ENCODE measurements at places on chromosomes 3 and 15.

DNA sequence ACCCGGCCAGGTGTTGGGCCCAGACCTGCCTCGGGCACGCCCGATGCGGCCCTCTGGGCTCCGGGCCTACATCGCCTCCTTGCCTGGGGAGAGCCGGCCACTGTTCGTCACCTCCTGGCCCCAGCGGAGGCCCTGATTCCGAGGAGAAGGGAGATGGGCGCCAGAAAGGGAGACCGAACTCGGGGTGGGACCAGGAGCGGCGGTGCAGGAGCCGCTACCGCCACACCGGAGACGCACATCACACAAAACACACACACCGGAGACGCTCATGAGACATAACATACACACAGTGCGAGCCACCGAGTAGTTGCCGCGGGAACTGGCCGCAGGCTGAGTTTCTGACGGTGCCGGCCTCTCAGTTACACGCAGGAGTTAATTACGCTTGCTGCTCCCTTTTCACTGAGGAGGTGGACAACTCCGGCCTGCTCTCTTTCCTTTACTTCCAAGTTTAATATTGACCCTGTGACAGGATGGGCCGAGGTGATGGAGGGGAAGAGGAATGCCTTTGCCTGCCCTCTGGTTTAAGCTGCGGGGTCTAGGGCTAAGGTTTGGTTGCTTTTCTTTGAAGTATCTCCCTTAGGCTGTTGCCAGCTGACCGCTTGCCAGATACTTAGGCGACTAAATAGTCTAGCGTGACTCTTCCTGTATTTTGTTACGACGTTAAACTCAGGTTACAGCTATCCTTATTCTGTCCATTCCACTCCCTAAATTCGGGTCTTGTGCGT, 570 bp downstream of the PCNP start:
- peak; percentile 72 for DNase-seq

DNA sequence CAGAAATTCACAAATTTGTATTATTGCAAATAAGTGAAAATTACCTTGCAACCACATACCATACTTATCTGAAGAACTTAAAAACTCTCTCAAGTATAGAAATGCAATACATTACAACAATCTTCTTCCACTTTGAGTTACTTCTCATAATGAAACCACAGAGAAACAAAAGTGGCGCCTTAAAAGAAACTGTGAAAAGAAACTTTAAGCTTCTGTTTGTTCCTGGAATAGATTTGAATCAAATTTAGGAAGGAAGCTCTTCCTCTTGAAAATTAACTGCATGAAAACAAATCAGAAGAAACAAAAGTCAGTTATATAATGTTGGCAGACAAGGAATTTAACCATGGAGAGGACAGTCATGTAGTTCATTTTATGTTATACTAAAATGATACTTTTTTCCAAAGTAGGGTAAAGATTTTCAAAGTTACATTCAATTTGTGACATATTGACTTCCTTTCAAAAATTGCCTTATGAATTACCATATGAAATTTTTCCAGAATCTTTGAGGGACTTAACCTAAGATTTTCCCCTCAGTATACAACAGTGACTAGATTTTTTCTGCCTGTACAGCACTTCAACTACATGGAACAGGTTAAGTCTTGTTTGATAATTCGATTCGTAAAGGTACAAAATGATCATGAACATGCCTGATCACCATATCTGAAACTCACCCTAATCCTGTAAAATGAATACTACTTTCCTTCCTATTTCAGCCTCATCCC, 57.6 kb upstream of the TNFSF10 start:
- DNase-seq, result no peak

DNA sequence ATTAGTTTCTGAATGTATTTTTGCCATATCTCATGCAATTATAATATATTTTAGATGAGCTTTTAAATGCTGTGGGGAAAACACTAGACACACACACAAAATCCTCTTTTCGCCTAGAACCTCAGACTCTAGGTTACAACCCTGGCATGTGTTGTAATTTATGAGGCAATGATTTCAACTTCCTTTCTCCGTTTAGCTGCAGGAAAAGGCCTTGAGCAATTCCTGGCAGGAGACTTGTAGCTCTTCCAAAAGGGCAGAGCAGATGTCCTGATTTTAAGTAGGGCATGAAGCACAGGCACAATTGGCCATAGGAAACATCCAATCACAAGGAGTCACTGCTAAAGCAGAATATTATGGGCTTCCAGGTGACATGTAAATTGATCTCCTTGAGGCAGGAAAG, 82.0 kb downstream of the GPR156 start:
- DNase-seq, result no peak

- DNase-seq, result no peak
Measured at GRCh38 chr3:32452009-32452408, 50.6 kb downstream of the CMTM6 start.

GRCh38 chr15:91186904-91187656, 87.0 kb downstream of the SV2B start:
- no peak for DNase-seq

DNA sequence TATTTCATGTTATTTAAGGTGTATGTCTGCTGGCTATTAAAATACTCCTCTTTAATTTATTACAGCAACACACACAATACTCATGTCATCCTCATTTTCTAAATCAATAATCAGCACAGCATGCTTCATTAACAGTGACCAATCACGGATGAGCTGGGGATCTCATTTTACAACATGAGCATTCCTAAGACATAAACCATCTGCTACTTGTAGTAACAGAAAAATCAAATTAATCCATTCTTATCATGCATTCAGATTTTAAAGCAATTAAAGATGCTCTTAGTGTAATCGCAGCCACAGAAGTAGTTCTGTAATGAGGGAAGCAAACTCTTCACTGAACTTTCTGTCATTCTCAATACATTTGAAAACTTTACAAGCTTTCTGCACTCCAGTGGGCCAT, 191.1 kb downstream of the TBC1D5 start:
- DNase-seq, result no peak
